Non-pigmented ciliary epithelial cell (primary cell): ENCODE measurements at places on chromosomes 4 and X.

- no peak for DNase-seq
Measured at GRCh38 chrX:123185721-123186120, 1.6 kb downstream of the GRIA3 start.

DNA sequence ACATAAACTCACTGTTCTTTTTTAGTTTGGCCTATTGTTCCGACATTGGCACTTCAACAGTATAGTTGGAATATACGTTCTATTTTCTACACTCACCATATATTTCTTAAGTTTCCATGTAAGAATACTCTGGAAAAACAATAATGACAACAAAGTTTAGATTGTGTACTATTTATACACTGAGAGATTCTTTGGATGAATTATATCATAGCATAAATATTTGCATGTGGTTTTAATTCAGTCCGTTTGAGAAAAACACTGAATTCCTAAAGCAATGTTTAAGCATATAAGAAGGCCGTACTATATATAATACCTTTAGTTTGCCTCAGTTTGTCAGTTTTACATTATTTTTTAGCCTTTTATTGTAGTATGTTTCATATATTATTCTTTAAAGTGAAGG is 82.4 kb downstream of the RAP1GDS1 start:
- no peak for DNase-seq

GRCh38 chrX:18887177-18887824 is 96.6 kb downstream of the PHKA2 start:
- DNase-seq: no peak

DNA sequence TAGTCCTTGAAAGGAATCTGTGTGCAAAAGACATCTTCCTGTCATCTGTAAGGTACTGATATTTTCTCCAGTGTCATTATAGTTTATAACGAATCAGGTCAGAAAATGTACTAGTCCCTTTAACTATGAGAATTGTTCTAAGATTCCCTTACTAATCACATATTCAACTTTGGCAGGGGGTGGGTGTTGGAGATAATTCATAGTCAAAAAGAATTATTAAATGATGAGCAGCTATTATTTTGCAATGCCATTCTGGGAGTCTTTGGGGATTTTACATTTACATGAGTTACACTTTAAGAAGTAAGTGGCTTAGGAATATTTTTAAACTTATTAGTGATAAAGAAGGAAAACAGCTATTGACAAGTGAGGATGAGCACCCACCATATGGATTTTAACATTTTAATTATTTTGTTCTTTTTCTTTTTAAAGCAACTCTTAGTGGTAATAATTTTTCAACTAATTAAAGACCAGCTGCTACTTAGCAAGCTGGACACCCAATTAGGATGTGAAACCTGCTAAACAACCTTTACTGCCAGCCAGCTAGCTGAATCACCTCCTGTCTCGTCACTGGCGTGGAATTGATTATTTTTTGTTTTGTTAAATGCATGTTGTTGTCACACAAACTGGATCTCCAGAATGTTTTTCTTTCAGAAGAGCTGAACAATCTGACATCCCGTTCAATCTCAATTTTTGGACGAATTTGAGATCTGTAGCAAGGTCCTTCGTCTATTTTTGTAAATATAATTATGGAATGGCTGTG is 219.2 kb downstream of the ARAP2 start:
- DNase-seq: no peak

DNA sequence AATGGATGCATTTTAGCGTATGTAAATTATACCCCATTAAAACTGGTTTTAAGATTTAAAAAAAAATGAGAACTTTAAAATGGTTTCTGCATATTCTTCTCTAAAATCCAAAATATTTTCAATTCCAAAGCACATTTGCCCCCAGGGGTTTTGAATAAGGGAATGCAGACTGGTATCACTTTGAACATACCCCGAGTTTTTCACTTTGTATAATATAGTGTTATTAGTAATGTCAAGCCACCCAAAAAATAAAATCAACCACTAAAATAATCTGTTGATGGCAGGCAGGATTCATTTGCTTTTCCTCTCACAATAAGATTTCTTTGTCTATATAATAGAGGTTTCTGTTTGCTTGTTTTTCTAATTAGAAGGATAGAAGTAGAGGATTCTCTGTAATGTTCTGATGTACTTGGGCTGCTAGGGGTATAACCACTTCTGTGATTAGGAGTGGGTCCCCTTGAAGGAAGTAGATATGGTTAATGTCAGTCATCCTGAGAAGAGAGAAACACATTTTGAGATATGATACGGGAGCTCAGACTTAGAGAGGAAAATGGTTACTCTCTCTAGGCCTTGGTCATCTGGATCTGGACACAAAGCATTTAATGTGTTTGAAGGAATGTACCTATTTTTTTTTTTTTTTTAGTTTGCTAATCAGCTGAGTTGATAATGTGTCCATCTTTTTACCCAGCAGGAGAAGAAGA is 9.3 kb upstream of the LIN54 start:
- no peak for DNase-seq

DNA sequence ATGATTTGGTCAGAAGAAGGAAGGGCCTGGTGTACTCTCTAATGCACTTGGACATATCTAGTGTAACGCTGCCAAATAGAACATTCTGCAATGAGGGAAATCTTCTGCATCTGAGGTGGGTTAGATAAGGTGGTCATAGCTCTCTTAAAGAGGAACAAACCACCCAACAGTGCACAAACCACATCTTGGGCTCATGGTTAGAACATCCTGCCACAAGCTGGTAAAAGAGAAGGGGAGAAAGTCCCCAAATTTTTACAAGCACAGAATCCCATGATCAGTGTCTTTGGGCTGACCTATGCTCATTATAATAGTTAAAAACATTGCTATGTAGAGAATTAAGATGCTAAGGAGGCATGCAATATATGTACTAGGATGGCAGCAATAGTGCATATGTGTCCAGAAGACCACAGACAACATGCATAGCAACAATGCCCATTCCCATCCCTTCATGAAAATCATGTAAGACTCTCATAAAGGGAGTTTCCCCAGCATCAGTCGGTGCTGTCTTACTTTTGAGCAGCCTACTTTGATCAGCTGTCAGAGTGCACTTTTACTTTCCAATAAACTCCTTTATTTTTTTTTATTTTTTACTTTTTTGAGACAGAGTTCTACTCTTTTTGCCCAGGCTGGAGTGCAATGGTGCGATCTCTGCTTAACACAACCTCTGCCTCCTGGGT is 99.7 kb upstream of the SLC7A11 start:
- no peak for DNase-seq

GRCh38 chr4:27027428-27027827 is 166.8 kb downstream of the STIM2 start:
- no peak for DNase-seq

GRCh38 chr4:68271851-68272357 is 26.4 kb upstream of the TMPRSS11B start:
- DNase-seq: no peak

DNA sequence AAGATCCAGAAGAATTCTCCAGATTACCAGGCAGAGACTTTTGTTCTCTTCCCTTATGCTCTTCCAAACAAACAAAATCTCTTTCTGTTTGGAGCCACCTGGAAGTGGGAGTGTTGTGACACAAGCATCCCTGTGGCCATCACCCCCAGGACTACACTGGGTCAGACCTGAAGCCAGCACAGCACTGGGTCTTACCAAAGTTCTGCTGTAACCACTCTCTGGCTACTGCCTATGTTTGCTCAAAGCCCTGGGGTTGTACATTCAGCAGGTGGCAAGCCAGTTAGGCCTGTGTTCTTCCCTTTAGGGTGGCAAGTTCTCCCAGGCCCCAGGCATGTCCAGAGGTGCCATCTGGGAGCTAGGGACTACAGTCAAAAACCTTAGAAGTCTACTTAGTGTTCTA is 43.7 kb upstream of the MAOA start:
- DNase-seq: no peak

DNA sequence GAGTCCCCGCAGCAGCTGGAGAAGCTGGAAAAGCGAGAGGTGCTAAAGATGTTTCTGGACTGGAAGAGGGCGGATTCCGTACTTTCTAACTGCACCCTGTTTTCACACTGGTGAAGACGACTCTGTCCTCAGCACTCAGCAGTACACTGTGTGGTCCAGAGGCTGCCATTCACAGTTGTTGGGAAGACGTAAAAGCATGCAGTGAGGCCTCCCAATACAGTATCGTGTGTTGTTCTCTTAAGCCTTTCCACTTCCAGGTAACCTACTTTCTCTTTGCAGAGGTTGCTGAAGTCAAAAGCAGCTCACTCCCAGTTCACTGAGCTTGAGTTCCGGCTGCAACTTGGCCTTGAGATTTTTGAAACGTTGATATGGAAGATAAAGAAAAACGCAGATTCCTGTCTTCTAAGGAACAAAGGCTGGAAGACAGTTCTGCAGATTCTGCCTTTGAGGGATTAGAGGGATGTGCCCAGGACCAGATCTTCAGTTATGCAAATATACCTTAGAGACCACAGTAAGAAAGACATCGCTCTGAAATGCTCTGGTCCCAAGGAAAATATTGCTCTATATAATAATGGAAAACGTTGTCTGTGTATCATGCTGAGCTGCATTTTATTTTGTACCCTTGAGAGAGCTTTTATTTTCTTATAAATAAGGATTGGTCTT is 540.9 kb downstream of the TRIML1 start:
- DNase-seq: no peak

DNA sequence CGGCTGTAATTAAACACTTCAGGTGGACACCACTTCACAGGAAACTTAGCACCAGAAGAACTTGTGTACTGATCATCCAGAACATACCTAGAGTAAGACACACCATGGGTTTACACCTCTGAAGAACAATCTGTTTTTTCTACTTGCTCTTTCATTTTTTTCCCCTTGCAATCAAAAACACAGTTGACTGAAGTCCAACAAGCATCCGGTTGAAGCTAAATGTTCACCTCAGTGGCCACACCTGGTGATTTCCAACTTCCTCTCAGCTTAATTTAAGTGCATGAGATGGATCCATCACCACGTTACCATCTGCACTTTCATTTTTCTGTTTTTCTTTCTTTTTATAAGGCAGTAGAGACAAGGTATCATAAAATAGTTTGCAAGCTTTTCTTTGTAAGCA is 4.9 kb upstream of the TXK start:
- no peak for DNase-seq

GRCh38 chr4:108988464-108989195 is 225.8 kb upstream of the ETNPPL start:
- no peak for DNase-seq

- DNase-seq: no peak
Measured at GRCh38 chr4:174036576-174036975, 246.9 kb downstream of the FBXO8 start.

GRCh38 chr4:83759611-83760010 is 223.7 kb downstream of the GPAT3 start:
- DNase-seq: no peak

GRCh38 chrX:115021121-115021520 is 3.7 kb upstream of the IL13RA2 start:
- no peak for DNase-seq

GRCh38 chr4:2283199-2283711 is 21.3 kb upstream of the MXD4 start:
- DNase-seq: no peak

DNA sequence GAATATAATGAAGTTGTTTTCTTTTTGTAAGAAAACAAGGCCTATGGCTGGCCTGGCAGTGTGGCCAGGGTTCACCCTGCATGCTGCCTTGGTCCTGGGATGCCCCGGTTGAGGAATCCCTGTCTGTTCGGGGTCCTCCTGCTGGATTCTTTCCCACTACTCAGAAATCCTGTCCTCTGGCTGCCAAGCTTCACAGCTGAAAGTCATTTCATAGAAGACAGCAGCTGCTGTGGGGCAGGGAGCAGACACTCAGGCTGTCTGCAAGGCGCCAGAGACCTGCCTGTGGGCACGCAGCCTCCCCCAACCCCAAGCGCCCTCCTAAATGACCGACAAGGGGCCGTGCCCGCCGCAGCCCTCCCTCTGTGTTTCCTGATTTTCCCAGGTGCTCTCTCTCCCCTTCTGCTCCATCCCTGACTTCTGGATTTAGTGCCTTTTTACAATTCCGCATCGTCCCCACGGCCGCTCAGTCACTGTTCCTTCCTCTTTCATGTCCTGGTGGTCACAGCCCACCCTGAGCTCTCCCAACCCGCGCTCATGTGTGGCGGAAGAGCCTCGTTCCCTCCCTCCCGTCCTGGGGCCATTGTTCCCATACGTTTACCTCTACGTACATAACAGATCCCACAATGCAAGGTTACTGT is 27.5 kb downstream of the ZFYVE28 start:
- DNase-seq: no peak

DNA sequence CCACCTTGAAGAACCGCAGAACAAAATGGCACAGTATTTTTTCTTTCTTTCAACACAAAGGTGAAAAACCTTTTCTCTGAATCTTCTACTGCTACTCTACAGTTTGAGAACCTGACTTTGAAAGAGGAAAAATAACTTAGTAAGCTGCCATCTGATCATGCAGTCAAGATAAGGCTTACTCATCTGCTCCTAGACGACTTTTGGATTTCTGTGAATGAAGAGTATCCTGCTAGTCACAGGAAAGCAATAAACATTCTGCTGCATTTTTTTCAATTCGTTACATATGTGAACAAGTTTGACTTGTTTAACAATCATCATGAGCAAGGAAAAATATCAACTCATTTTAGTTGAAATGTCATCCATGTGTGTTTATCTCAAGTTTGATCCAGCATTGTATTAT is 25.2 kb downstream of the TIGD2 start:
- no peak for DNase-seq

DNA sequence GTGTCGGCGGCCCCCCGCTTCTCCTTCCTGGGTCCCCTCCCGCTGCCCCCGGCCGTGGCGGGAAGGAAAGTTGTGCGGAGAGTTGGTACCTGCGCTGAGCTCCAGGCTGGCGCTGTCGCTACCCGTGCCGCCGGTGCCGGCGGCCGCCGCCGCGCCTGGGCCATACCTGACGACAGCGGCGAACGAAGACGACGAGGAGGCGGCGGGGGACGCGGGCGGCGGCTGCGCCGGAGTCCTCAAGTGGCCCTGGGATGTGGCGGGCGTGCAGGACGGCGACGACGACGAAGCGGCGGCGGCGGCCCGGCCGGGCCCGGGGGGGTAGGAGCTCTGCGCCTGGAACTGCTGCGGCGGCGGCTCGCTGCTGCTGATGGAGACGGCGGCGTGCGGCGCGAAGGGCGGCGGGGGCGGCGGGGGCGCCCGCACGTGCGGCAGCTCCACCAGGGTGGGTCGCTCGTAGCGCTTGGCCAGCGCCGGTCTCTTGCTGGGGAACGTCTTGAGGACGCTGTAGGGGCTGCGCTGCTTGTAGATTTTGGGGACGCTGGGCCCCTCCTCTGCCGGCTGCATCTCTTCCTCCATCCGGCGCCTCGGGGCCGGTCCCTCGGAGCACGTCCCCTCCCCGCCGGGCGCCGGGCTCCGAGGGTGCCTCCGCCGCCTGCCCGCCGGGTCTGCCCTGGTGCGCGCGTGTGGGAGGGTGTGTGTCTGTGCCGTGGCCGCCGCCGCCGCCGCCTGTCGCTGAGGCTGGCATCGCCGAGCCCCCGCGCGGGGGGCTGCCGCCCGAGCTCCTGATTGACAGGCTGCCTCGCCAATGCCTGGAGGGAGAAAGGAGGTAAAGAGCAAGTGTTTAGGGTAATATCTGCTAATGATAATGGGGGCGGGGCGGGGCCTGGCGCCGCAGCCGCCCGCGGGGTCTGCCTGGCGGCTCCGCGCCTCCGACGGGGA is 618 bp downstream of the BEND4 start:
- DNase-seq: no peak

DNA sequence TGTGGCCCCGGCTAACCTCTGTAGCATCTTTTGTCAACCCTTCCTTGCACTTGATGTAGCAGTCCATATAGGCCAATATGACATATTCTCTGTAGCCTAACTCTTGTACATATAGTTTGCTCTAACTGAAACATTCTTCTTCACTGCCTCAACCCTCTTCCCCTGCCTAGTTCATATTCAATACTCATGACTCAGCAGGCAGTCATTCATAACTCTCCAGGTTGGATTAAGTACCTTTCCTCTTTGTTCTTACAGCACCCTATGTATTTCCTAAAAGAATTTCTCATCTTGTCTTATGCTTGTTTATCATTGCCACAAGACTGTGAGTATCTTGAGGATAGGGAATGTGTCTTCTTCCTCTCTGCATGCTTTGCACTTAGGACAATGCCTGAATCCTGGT is 76.9 kb downstream of the TMLHE start:
- DNase-seq: no peak
